ENCODE measurements at places on chromosomes 13 and 19.

DNA sequence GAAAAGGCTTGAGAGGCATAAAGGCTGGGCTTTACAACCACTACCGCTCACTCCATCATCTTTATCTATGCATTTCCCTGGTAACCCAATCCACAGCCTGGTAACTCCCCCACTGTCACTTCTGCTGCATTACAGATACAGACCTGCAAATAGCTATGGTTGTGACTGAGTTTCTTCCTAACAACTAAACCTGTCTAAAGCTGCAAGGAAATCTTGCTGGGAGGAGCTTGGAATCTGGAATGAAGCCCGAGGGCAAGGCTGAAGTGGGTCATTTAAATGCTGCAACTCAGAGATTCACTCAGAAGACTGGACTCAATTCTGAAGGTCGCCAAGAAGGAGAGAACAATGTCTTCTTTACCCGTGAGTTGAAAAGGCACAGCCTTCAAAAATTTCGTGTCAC lies at the start of gene LGALS13:
Gene LGALS13 (plus strand): TSS at position 301 of the 400 bp plus-strand sequence. CDS start 45 bp downstream, at position 346.
- DNase-seq, result no peak

- no peak for DNase-seq
Measured at GRCh38 chr13:43411741-43412140, 375.0 kb downstream of the ENOX1 start.

- DNase-seq, result no peak
Measured at GRCh38 chr13:99659226-99659625, 158.0 kb downstream of the TM9SF2 start.

GRCh38 chr13:39930544-39931444 lies 275.3 kb downstream of the COG6 start:
- DNase-seq, result no peak

DNA sequence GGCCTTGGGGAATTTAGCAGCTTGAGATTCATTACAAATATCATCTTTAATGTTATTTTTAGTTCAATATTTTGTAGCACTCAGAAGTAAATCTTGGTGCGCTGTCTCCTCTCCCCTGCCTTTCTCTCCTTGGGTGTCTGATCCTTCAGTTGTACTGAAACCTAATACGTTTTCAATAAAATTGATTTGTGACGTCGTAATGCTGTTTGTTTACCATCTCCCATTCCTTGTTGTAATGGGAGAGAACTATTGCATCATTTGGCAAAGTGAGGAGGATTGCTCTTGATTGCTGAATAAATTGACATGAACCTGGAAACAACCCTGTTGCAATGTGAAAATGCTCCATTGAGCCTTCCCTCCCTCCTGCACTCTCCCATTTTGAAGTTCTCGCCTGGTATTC lies 43.2 kb upstream of the TSHZ3 start:
- no peak for DNase-seq

DNA sequence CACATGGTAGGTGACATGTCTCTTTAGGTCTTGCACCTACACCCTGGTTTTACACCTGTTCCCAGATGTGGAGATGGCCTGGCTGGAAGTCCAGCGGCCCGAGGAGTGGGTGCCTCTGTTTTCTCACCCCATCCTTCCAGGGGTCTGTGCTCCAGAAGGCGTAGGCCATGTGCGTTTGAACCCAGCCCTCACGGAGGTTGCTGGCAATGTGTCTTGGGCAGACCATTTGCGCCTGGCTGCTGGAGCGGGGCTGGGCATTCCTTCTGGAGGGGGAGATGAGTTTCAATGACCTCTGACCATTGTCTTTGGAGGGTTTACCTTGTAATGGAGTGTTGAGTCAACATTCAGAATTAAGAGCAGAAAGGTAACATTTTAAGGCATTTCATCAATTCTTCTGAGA lies 54.8 kb upstream of the ZNF536 start:
- no peak for DNase-seq

DNA sequence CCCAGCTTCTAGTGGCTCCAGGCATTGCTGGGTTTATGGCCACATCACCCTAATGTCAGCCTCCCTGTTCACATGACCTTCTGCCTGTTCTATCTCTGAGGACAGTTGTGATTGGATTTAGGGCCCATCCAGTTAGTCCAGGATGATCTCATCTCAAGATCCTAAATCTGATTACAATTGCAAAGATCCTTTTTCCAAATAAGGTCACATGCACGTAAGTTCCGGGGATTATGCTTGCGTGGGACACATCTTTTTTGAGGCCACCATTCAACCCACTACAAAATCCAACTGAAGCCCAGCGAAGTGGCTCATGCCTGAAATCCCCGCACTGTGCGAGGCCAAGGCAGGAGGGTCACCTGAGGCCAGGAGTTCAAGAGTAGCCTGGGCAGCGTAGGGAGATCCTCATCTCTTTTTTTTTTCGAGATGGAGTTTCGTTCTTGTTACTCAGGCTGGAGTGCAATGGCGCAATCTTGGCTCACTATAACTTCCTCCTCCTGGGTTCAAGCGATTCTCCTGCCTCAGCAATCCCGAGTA lies 12.3 kb downstream of the PLD3 start:
- no peak for DNase-seq

- DNase-seq, result no peak
Measured at GRCh38 chr13:64369121-64369520, 2861.0 kb downstream of the PCDH9 start.

DNA sequence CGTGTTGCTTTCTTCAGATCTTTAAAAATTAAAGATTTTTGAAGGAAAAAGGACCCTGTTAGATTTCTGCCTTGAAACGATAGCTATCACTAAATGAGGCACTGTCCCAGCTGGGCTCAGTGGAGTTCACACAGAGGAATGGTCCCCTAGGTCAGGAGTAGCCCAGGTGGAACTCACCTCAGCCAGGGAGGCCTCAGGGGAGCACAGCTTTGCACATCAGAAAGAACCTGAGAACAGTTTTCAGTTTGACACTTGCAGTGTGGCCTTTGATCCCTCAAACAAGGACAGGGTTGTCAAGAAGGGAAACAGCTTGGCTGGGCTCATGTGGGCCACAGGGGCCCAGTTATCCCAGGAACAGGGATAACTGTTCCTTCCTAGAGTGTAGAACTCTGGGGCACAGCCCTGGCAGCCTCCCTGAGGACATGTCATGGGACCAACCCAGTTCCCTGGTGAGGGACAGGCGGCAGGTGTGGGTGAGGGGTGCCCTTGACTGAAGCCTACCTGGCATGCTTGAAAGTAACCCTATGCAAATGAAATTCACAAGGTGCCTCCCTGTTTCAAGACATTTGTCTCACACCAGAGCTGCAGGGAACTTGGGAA lies 59.4 kb downstream of the CHST8 start:
- no peak for DNase-seq
